ENCODE measurements at places on chromosomes 13 and 19.
A peak's percentile ranks its signal among the peaks of the same experiment; 100 is the strongest.

DNA sequence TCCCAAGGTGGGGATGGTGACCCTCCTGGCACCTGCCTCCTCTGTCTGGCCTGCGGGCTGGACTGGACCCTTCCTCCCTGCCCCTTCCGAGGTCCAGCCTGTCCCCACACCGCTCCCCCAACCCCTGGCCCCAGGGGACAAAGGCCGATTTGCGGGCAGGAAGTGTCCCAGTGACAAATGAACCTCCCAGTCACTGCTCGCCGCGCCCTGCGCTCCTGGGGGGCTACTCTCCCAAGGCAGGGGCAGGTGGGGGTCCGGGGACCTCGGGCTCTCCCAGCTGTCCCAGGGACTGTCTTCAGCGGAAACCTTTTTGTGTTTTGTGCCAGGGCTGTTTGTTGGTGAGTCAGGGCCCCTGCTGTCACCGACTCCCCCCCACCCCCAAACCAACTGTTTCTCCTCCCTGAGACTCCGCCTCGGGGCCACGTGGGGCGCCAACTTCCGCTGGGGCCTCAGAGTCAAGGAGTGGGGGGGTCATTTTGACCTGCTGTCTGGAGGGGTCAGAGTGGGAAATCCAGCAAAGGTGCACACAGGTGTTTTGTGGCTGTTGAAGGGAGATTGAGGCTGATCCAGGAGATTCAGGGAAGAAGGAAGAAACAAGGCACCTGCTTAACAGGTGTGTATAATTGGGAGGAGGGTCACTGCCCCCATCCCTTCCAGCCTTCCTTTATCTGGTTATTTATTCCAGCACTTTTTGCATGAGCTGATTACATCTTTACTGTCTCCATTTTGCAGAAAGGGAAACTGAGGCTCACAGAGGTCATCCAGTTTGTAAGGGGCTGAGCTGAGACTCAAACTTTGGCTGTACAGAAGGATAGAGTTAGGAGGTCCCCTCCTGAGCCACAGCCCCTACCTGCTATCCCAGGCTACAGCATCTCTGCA, 831 bp downstream of the PGPEP1 start:
- peak; percentile 88 for DNase-seq

- DNase-seq: no peak
Measured at GRCh38 chr13:41056194-41056593, 5.1 kb upstream of the WBP4 start.

DNA sequence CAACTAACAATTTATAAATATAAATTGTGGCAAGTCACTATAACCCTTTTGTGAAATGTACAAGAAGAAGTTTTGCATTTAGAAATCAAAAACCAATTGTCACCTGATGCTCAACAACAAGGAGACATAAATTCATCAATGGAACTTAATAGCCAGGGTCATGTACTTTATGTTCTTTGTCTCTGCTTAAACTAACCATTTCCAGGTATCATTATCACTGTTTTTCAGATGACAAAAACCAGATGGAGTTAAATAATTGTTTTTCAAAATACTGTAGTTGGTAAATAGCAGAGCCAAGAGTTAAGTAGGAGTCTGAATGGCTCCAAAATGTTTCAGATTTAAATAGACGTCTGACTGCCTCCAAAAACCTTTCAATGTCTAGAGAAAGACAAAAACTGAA, 72.3 kb upstream of the MAB21L1 start:
- DNase-seq: no peak

DNA sequence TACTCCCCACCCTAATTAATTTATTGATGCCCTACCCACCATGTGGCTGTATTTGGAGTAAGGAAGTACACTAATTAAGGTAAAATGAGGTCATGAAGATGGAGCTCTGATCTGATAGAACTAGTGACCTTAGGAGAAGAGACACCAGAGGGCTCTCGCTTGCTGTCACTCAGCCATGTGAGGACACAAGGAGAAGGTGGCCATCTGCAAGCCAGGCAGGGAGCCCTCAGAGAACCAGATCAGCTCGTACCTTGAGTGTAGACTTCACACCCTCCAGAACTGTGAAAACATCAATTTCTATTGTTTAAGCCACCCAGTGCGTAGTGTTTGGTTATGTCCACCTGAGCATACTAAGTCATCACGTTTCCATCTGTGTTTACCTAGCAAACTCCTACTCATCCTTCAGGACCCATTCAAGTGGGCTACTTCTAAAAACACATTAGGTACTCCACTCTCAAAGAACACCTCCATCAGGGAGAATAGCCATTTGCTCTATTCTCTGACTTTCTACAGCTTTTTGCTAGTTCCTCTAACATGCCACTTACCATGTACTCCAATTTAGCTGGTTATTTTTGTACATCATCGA, 157.6 kb upstream of the RNF113B start:
- no peak for DNase-seq

- no peak for DNase-seq
Measured at GRCh38 chr13:110233181-110233950, 73.6 kb downstream of the COL4A1 start.

- DNase-seq: no peak
Measured at GRCh38 chr19:1312767-1313694, 27.4 kb downstream of the EFNA2 start.

GRCh38 chr19:41904118-41904870, 21.3 kb downstream of the ARHGEF1 start:
- DNase-seq: no peak

GRCh38 chr13:110957181-110957884, 42.5 kb upstream of the ANKRD10 start:
- DNase-seq: no peak

- no peak for DNase-seq
Measured at GRCh38 chr19:8484331-8484894, 18.0 kb downstream of the PRAM1 start.

DNA sequence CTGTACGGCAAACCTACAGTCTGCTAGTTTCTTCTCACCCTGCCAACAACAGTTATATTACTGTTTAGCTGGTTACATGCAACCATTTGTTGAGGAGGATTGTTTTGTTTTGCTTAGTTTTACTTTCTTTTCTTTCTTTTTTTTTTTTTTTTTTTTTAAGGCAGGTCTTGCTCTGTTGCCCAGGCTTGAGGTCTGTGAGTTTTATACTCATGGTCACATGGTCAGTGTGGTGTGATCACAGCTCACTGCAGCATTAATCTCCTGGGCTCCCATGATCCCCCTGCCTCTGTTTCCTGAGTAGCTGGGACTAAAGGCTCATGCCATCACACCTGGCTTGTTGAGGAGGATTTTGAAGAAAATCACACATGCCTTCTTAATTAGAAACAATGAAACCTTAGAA, 505.6 kb downstream of the GPC5 start:
- peak; percentile 2 for DNase-seq

- no peak for DNase-seq
Measured at GRCh38 chr13:49958321-49958720, 22.2 kb upstream of the SPRYD7 start.

DNA sequence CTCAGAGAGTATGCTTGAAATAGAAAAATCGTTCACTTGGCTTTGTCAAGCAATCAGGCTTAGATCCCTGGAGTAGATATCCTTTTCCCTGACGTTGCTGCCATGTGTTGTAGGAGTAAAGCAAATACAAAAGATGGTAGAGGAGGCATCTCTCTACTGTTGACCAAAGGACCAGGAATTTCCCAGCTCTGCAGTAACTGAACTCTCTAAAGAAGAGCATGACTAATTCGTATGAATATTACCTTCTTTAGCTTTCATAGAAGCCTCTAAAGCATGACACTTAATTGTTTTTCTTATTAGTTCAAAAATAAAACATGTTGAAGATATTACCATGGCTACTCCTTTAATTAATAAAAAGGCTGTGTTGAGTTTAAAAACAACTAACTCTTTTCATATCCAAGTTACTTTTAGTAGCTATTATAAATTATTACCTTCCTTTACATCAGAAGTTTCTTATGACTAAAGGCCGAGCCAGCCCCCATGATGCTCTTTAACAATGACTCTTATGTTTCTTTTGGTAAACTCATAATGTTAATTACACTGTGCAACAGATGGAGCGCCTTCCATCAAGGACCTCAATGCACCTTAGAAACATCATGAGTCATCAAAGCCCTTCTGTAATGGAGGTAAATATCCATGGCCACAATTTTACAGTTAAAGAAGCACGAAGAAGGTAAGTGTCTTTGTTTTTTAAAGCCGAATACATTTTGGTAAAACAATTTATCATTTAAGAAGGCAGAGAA, 352.4 kb downstream of the KLF5 start:
- DNase-seq: no peak

DNA sequence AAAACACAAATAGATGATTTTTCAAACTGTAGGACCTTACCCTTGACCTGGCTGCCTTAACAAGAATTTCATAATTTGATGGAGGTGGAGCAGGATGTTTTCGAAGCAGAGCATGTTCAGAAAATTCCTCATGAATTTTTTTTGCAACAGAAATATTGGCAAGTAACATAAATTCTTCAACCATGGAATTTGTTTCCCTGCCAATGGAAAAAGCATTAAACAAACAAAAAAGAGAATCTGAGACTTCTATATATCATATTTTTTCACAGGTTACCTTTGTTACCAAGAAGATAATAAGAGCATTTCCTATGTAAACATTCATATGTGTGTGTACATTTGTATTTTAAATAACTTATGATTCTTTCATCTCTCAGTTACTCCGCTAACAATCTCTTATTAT, 18.3 kb downstream of the DIS3 start:
- no peak for DNase-seq

GRCh38 chr13:26839682-26840081, 79.1 kb upstream of the GPR12 start:
- no peak for DNase-seq

GRCh38 chr19:3968556-3969434, 2.1 kb downstream of the DAPK3 start:
- DNase-seq: no peak

GRCh38 chr19:33905937-33906577, 109.4 kb downstream of the KCTD15 start:
- DNase-seq: peak; percentile 59

- DNase-seq: no peak
Measured at GRCh38 chr13:108769213-108770070, 140.0 kb downstream of the MYO16 start.

GRCh38 chr19:55390461-55390880, 4.7 kb downstream of the RPL28 start:
- DNase-seq: no peak

DNA sequence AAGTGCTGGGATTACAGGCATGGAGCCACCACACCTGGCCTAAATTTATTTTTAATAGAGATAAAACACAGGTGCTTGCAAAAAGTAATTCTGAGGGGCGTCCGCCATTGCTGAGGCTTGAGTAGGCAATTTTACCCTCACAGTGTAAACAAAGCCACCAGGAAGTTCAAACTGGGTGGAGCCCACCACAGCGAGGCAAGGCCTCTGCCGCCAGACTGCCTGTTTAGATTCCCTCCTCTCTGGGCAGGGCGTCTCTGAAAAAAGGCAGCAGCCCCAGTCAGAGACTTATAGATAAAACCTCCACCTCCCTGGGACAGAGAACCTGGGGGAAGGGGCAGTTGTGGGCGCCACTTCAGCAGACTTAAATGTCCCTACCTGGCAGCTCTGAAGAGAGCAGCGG, 50.7 kb downstream of the B3GLCT start:
- DNase-seq: no peak

DNA sequence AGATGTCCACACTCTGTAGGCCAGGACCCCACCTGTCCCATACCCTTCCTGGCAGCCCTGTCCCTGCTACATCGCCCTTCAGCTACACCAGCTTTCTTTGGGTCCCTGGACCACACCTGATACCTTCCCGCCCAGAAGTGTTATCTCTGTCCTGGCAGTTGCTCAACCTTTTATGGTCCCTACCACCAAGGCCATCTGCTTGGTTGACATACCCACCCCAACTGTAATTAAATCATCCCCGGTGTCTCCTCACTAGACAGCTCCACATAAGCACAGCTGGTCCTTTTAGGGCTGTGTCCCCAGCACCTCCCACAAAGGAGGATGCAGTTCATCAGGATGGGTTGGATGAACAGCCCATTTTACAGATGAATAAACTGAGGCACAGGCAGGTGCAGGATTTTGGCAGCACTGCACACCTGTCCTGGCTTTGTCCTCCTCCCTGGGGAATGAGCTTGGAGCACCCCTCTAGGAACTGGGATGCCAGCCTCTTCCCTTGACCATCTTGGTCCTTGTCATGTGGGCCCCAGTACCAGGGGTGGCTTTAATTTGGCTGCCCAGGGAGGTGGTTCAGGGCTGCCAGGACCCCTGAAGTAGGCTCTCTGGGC, 12.9 kb downstream of the NACC1 start:
- no peak for DNase-seq

GRCh38 chr13:64709079-64709478, 2521.1 kb downstream of the PCDH9 start:
- DNase-seq: no peak

DNA sequence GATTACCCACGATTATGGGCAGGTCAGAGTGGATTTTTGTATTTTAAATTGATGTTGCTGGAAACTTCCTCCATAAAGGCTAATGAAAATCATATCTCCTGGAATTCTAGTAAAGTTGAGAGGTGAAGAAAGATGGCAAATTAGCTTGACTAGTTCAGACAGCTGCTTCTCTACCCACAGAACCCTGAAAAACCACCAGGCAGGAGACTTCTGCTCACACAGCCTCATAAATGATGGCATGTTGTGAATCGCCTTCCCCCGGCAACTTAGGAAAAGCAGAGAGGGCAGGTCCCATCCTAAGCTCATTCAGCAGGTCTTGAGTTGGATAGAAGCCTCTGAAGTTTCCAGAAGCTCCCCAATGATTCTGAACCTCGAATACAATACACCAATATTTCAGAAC, 87.6 kb upstream of the SLC7A1 start:
- DNase-seq: no peak

- no peak for DNase-seq
Measured at GRCh38 chr19:44530777-44531176, 1.3 kb upstream of the CEACAM20 start.

GRCh38 chr19:11639245-11639601, 41.9 kb downstream of the ZNF627 start:
- no peak for DNase-seq

DNA sequence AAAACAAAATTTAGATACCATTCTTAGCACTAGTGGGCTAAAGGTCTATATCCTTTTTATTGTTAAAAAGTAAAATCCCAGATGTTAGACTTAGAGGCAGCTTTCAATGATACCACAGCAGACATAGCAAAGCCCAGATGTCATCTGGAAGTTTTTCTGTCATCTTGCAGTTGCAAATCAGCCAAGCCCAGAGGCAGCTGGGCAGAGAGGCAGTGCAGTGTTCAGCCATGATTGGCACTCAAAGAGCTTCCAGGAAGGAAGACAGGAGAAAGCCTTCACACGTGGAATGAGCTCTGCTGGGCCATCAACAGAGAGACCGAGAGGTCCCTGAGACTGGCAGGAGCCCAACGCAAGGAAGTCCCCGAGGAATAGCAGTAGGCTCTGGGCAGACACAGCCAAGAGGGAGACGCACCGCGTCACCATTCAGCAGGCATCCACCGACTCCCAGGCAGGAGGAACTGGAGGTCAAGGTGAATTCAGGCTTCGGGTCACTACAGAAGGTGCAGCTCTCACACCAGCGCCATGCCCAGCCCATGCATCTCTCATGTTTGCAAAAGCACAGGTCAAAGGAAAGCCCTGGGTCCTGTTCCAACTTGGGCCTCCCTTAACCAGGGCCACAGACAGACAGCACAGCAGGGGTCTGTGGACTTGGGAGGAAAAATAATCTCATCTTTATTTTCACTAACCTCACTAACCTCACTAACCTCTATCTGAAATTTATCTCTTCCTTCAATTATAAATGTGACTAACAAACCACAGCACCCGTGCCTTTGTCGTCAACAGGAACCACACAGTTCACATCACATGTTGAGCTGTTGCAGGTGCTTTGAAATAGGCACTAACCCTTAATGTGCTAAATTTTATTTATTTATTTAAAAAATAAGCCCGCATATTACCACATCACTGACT, 54.9 kb downstream of the TUBGCP3 start:
- no peak for DNase-seq

GRCh38 chr13:104895521-104895920, 1639.9 kb downstream of the EFNB2 start:
- DNase-seq: no peak
